Activated T-cell treated with anti-CD3 and anti-CD28 coated beads for 4 hours (primary cell): ENCODE measurements at places on chromosomes 7 and 10.

DNA sequence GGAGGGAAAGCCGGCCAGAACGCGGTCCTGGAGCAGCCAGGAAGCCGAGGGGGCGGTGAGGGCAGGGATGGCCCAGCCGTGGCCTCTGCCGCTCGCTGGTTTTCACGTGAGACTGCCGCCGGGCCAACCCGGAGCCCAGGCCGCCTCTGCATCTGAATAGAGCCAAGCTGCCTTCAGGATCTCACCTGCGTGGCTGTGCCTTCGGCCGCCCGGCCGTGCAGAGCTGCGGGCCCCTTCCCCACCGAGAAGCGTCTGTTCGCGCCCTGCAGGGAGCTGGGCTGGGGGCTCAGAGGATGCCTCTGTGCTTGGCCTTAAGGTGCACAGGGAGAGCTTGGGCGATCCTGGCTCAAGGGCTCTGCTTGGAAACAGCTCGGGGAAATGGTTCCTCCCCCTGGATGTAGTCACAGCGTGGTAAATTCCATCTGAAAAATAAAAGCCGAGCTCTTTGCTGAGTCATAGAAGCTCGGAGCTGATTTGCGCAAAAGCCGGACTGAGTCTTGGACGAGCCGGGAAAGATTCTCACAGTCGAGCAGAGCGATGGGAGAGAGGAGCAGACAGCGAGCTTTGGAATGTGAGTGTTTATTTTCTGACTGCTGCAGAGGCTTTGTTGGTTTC, at the start of gene JAKMIP3:
Gene JAKMIP3, plus strand, starts transcription at position 456 of the 615 bp plus-strand sequence. CDS start 38,863 bp downstream, outside the sequence.
- DNase-seq = no peak

GRCh38 chr7:53209129-53209528, 173.7 kb downstream of the POM121L12 start:
- no peak for DNase-seq

DNA sequence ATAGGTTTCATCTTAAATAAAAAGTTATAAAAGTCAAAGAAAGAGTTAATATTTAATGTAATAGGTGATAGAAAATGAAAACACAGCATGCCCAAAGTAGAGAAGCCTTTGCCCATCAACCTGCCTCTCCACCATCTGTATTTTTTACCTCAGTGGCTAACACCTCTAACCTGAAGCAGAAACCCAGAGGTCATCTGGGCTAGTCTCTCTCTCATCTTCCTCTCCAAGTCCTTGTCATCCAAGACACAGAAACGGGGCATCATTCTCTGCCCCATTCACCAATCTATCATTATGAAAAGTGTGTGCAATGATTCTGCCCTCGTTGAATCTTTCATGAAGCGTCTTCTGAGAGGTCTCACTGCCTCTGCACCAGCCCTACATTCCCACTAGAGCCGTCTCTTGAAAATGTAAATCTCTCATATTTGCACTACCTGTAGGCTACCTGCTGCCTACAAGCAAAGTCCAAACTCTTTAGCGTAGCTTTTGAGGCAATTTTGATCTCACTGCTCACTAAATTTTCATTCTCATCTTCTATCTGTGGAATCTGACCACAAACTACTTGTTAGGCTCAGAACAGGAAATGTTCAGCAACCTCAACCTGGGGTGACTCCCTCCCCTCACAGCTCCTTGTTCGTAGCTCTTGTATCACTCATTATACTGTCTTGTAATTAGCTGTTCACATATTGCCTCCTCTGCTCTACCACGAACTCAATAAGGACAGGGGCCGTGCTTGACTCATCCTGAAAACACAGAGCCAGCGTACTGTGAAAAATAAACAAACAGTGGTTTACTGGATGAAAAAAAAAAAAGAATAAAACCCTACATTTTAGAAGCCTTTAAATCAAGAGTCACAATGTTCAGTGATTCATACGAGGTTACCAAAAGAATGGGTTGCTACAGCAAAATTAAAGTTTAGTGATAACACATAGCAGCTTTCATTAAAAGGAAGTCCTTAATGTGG, 83.1 kb downstream of the CTNNA3 start:
- DNase-seq = peak; percentile 14

DNA sequence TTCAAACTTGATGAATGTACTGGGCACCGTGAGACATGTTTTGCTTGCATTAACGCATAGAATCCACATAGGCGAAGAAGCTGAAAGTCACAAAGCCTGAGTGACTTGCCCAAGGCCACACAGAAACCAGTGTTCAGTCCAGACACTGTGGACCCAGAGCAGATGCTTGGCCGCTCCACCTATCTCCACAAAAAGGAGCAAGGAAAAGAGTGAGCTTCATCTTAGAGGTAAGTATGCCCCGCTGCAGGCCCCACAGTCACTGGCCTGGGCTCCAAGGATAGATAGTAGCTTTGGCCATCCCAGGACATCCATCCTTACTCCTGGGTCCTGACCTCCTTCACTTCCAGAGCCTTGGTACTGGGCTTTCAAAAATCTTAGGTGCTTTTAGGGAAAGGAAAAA, 60.1 kb upstream of the SAMD8 start:
- no peak for DNase-seq

- no peak for DNase-seq
Observed at GRCh38 chr7:120615703-120616102, 242.2 kb downstream of the TSPAN12 start.

- DNase-seq = no peak
Observed at GRCh38 chr7:29292886-29293658, 98.5 kb downstream of the CHN2 start.

DNA sequence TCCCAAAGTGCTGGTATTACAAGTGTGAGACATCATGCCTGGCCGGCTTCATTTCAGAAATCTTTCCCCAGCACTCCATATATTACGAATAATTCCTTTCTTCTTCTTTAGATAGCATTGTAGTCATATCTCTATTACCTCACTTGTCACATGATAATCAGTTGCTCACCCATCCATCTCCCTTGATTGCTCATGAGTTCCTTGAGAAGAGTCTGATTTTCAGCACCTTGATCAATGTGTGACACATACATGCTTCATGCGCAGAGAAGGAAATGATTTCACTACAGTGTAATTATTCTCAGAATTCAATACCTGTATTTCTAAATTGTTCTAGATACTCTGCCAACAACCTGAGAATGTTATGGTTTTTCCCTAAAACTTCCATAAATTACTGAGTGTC, 26.7 kb upstream of the GGCT start:
- no peak for DNase-seq

DNA sequence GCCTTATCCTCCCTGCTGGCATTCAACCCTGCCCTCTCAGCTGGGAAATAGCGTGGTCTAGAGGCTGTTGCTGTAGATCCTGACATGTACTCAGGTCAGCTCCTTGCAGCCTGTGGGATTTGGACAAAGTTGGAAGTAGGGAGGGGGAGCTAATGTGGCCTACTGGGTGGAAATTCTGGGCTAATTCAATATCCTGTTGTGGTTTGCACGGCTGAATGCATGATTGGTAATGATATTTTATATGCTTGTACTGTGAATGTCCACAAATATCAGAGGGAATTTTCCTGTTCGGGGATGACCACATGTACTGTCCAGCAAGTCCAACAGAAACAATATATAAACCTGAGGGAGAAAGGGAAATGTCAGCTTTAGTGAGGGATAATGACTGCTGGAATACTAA, 22.1 kb upstream of the NPVF start:
- no peak for DNase-seq

DNA sequence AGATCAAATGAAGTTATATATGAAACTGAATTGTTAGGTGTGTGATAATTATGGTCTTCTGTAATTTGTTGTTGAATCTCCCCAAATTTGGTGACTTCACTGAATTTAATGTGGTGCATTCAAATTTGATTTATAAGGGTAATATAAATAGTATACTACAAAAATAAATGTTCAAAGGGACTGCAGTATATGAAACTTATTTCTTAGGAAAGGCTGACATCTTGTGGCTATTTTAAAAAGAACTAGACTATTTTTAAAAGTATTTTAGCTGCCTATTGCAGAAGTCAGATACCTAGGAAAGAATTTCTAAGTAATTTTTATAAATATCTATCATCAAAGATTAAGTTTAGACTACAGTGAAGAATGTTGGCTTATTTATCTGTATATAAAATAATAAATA, 36.6 kb downstream of the ATRNL1 start:
- DNase-seq = no peak

- no peak for DNase-seq
Observed at GRCh38 chr7:28609608-28610007, 197.3 kb downstream of the CREB5 start.

GRCh38 chr7:81399471-81399870, 370.4 kb downstream of the HGF start:
- no peak for DNase-seq

- DNase-seq = no peak
Observed at GRCh38 chr10:43953672-43954071, 305.0 kb upstream of the ZNF32 start.

GRCh38 chr10:50636618-50637579, 13.1 kb upstream of the SGMS1 start:
- no peak for DNase-seq

DNA sequence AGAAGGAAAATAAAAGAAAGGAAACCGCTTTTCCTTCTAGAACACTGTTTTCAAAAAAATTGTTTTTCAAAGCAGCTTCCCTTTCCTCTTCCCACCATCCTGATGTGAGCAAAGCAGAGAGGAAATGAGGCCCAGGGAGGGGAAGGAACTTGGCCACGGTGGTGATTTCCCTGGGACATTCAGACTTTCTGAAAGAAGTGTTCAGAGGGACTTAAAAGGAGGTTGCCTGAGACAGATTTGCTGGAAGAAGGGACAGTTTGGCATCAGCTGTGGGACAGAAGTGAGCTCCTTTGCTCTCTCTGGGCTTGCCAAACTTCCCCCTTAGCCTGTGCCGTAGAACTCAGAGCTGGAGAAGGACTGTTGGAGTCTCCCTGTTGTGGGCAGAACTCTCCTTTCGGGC, 30.3 kb downstream of the ADCYAP1R1 start:
- DNase-seq = no peak

DNA sequence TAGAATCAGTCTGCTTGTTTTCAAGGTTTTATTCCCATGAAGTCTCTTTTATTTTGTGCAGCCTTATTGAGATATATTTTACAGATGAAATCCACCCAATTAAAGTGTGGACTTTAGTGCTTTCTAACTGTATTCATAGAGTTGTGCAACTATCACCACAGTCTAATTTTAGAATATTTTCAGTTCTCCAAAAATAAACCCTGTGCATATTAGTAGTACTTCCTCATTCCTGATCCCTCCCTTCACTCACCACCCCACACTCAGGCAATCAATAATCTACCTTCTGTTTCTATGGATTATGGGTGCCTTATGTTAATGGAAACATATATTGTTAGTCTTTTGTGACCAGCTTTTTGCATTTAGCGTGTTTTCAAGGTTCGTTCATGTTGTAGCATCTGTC, 185.7 kb upstream of the TMEM72 start:
- DNase-seq = no peak

GRCh38 chr10:101932183-101932582, 88.6 kb upstream of the KCNIP2 start:
- DNase-seq = no peak

GRCh38 chr10:47031901-47032465, 120.8 kb downstream of the PTPN20 start:
- DNase-seq = no peak

DNA sequence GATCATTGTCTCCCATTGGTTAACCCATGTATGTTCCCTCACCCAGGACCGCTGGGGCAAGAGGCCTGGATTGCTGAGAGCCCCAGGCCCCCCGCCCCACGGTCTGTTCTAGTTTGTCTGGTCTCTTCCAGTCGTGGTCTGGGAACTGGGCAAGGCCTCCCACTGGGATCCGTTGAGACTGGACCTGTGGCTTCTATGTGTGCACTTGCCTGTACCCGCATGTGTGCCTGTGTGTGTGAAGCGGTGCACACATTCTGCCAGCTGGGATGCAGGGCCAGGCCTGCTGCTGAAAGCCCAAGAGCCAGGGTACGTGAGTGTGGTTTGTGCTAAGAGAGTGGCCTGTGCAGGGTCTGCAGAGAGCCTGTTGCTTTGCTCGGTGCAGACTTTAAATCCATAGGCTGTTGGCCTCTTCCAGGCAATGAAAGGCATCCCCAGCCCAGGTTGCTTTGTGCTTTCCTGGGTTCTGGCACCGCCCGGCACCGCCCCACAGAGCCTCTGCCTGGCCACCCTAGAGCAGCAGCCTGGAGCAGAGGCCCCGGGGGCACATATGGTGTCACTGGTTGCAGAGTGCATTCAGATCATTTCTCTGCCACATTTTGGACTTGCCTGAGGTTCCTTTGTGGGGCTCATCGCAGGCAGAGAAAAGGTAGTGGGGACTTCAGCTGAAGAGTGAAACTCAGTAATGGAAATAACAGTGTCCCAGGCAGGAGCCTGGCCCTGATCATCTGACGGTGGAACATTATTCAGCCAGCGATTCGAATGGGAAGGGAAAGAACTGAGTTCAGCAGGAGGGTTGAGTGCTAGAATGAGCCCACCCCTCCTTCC, 215.5 kb downstream of the GLRX3 start:
- no peak for DNase-seq

- DNase-seq = no peak
Observed at GRCh38 chr7:106073701-106074100, 38.4 kb downstream of the SYPL1 start.

- DNase-seq = no peak
Observed at GRCh38 chr10:15442056-15442455, 71.0 kb upstream of the FAM171A1 start.

- DNase-seq = no peak
Observed at GRCh38 chr10:60708666-60709065, 69.6 kb upstream of the CDK1 start.

GRCh38 chr7:22720791-22721786, 5.9 kb upstream of the IL6 start:
- no peak for DNase-seq

DNA sequence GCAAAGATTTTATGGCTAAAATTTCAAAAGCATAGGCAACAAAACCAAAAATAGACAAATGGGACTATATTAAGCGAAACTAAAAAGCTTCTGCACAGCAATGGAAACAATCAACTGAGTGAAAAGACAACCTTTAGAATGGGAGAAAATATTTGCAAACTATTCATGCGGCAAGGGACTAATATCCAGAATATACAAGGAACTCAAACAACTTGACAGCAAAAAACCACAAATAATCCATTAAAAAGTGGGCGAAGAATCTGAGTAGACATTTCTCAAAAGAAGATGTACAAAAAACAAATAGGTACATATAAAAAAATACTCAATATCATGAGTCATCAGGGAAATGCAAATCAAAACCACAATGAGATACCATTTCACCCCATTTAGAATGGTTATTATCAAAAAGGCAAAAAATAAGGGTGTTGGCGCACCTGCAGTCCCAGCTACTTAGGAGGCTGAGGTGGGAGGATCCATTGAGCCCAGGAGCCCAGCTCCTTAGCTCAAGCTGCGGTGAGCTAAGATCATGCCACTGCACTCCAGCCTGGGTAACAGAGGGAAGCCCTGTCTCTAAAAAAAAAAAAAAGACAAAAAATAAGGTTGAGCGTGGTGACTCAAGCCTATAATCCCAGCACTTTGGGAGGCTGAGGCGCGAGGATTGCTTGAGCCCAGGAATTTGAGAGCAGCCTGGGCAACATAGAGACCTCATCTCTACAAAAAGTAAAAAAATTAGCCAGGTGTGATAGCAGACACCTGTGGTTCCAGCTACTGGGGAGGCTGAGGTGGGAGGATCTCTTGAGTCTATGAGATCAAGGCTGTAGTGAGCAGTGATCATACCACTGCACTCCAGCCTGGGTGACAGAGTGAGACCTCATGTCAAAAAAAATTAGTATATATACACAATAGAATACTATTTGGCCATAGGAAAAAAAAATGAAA, 4.2 kb upstream of the CCM2 start:
- DNase-seq = no peak

- no peak for DNase-seq
Observed at GRCh38 chr7:1196950-1197349, 35.7 kb upstream of the UNCX start.
